ENCODE measurements at places on chromosomes 6 and 20. TPM values are rescaled to one million over a fixed set of nuclear protein-coding genes. Genes with fewer than 3 reads are reported as not detected.
A peak's percentile ranks its signal among the peaks of the same experiment; 100 is the strongest.

SIRPB2 gene
- total RNA-seq = not detected

GRCh38 chr6:15152700-15153099 lies 93.2 kb upstream of the JARID2 start:
- H3K27ac ChIP-seq = no peak overlapping the region
- DNase-seq = no peak
- H3K27me3 ChIP-seq = no peaks in the 10 kb centered on the region
- H3K4me3 ChIP-seq = no peak overlapping the region

RHAG gene
- not detected for total RNA-seq

GRCh38 chr6:108526739-108527174 lies 34.0 kb upstream of the FOXO3 start:
- DNase-seq = no peak
- no peaks in the 10 kb centered on the region for H3K4me1 ChIP-seq
- no peaks in the 10 kb centered on the region for H3K27me3 ChIP-seq
- H3K4me3 ChIP-seq = no peak overlapping the region
- H3K36me3 ChIP-seq = no peaks in the 10 kb centered on the region

SAMD3 gene
- total RNA-seq = 14.5 TPM

DNA sequence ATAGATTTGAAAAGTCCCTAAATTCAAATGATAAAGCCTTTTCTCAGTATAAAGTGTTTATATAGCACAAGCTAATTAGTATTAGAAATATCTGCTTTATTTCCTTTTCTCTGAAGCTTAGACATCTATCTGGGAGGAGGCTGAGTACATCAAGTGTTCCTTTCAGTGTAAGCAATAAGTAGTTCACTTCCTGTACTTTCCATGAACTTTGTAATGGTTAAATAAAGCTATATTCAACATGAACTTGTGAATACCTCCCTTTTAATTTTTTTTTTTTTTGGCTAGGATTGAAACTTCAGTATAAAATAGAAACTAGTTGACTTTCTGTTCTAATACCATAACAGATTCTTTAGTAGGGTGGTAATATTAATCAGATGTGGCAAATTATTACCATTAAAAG lies 190.9 kb downstream of the CENPW start:
- no peaks in the 10 kb centered on the region for H3K27me3 ChIP-seq
- H3K27ac ChIP-seq = no peak overlapping the region
- DNase-seq = no peak
- H3K36me3 ChIP-seq = no peaks in the 10 kb centered on the region

- no peak overlapping the region for H3K27ac ChIP-seq
- H3K4me3 ChIP-seq = no peak overlapping the region
- no peaks in the 10 kb centered on the region for H3K4me1 ChIP-seq
- H3K36me3 ChIP-seq = no peaks in the 10 kb centered on the region
- DNase-seq = no peak
These were observed 536.0 kb downstream of the RFPL4B start for GRCh38 chr6:112883095-112883494.

GRCh38 chr6:6920114-6920986 lies 187.4 kb upstream of the RREB1 start:
- H3K36me3 ChIP-seq = no peaks in the 10 kb centered on the region
- no peaks in the 10 kb centered on the region for H3K27me3 ChIP-seq
- no peak overlapping the region for H3K27ac ChIP-seq

SLC26A8 gene
- total RNA-seq = not detected

DNA sequence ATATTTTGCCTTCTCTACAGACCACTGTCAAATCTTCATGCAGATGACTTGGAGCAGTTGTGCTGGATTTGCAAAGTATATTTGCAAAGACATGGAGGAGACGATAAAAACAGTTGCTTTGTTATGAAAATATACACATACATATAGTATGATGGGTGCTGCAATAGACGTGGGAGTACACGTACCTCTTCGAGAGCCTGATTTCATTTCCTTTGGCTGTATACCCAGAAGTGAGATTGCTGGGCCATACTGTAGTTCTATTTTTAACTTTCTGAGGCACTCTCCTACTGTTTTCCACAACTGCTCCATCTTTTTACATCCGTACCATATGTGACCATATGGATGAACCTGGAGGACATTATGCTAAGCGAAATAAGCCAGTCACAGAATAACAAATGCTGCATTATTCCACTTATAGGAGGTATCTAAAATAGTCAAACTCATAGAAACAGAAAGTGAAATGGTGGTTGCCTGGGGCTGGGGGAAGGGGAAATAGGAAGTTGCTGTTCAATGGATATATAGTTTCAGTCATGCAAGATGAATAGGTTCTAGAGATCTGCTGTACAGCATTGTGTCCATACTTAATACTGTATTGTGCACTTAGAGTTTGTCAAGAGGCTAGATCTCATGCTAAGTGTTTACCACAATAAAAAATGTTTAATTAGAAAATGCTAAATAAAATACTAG lies 223.8 kb downstream of the HAO1 start:
- no peaks in the 10 kb centered on the region for H3K36me3 ChIP-seq
- H3K27ac ChIP-seq = no peak overlapping the region
- DNase-seq = no peak
- no peaks in the 10 kb centered on the region for H3K4me1 ChIP-seq
- no peak overlapping the region for H3K4me3 ChIP-seq

DNA sequence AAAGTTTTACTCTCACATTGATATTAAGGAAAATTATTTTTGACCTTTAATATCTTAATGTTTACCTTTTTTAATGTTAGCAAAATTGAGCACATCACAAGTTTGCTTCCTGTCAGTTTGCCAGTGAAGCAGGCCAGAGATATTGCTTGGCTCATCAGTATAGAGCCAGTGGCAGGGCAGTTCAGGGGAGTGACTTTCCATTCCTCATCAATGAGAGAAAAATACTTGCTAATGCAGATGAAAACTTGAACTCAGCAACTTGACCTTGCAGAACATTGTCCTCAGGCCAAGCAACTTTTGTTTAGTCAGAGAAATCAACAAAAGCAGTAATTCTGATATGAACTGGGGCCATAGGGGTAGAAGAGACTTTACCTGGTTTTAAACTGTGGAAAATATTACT lies 6.9 kb downstream of the TAB2 start:
- H3K36me3 ChIP-seq = no peaks in the 10 kb centered on the region
- no peak for DNase-seq
- H3K27ac ChIP-seq = no peak overlapping the region
- no peak overlapping the region for H3K4me3 ChIP-seq

DNA sequence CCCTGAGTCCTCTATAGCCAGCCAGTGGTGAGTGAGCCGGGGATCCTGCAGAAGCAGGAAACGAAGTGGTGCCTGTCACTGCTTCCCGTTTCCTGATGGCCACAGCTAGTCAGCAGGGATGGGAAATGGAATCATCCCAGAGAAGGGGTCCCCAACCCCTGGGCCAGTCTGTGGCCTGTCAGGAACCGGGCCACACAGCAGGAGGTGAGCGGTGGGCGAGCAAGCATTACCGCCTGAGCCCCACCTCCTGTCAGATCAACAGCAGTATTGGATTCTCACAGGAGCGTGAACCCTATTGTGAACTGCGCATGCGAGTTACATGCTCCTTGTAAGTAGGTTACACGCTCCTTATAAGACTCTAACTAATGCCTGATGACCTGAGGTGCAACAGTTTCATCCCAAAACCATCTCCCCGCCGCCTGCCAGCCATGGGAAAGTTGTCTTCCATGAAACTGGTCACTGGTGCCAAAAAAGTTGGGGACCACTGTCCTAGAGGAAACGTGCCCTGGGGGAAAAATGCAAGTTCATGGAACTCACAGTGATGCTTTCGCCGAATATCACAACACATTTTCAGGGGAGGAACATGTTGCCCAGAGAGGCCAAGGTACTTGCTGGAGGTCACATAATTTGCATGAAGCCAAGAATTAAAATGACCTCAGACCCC lies 113.8 kb downstream of the JPH2 start:
- H3K27me3 ChIP-seq = no peaks in the 10 kb centered on the region
- H3K4me1 ChIP-seq = peaks cover 67% of the 10 kb centered on the region
- no peak for DNase-seq
- no peak overlapping the region for H3K4me3 ChIP-seq
- H3K36me3 ChIP-seq = no peaks in the 10 kb centered on the region

SIRPG gene
- 9.3 TPM for total RNA-seq

DNA sequence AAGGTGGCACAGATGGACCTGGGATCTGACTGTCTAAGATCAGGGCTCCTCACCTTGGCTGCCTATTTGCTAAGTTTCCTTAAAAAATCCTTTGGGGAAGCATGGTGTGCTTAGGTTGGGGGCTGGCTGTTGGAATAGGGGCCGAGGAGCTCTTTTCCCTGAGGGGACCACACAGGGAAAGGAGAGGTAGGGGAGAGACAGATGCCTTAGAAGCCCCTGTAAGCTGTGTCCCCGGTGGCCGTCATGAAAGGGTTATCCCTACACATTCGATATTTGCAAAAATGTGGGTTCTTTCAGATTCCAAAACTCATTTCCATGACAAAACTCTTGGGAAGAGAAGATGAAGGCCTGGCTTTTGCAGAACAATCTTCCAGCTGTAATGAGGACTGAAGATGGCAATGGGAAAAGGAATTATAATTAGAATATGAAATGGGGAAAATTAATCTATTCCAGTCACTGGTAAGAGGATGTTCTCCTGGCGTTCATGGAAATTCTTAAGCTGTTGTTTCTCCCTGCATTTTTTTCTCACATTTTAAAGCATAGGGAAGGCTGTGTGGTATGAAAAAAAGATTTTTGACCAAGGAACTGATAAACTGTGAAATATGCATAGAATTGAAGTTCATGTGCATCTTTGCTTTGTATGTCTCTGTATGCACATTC lies 53.8 kb downstream of the TOX2 start:
- no peak overlapping the region for H3K4me3 ChIP-seq
- H3K27ac ChIP-seq = no peak overlapping the region
- no peaks in the 10 kb centered on the region for H3K27me3 ChIP-seq
- no peak for DNase-seq
- H3K36me3 ChIP-seq = no peaks in the 10 kb centered on the region
- peaks cover 19% of the 10 kb centered on the region for H3K4me1 ChIP-seq

GRCh38 chr6:134056046-134056445 lies 3.6 kb upstream of the SLC2A12 start:
- H3K27me3 ChIP-seq = no peaks in the 10 kb centered on the region
- peaks cover 10% of the 10 kb centered on the region for H3K4me1 ChIP-seq
- no peak overlapping the region for H3K27ac ChIP-seq
- no peaks in the 10 kb centered on the region for H3K36me3 ChIP-seq
- no peak for DNase-seq
- H3K4me3 ChIP-seq = no peak overlapping the region

GRCh38 chr6:130611366-130611765 lies 215.8 kb upstream of the SMLR1 start:
- no peaks in the 10 kb centered on the region for H3K4me1 ChIP-seq
- no peak overlapping the region for H3K27ac ChIP-seq
- no peak for DNase-seq
- no peak overlapping the region for H3K4me3 ChIP-seq
- H3K27me3 ChIP-seq = no peaks in the 10 kb centered on the region

GRCh38 chr6:112879920-112880413 lies 532.8 kb downstream of the RFPL4B start:
- no peak overlapping the region for H3K4me3 ChIP-seq
- peak overlapping the region; percentile 41 for H3K27ac ChIP-seq
- no peak for DNase-seq
- no peaks in the 10 kb centered on the region for H3K36me3 ChIP-seq
- no peaks in the 10 kb centered on the region for H3K27me3 ChIP-seq
- no peaks in the 10 kb centered on the region for H3K4me1 ChIP-seq

TRIM15 gene
- total RNA-seq = not detected

- H3K4me3 ChIP-seq = no peak overlapping the region
- DNase-seq = no peak
- H3K27me3 ChIP-seq = no peaks in the 10 kb centered on the region
- no peaks in the 10 kb centered on the region for H3K36me3 ChIP-seq
These were observed 191.1 kb downstream of the SAMD5 start for GRCh38 chr6:147699637-147700036.
